ENCODE measurements at places on chromosomes 4 and X.

- DNase-seq = no peak
Observed at GRCh38 chrX:32421266-32421665, 790.1 kb downstream of the DMD start.

DNA sequence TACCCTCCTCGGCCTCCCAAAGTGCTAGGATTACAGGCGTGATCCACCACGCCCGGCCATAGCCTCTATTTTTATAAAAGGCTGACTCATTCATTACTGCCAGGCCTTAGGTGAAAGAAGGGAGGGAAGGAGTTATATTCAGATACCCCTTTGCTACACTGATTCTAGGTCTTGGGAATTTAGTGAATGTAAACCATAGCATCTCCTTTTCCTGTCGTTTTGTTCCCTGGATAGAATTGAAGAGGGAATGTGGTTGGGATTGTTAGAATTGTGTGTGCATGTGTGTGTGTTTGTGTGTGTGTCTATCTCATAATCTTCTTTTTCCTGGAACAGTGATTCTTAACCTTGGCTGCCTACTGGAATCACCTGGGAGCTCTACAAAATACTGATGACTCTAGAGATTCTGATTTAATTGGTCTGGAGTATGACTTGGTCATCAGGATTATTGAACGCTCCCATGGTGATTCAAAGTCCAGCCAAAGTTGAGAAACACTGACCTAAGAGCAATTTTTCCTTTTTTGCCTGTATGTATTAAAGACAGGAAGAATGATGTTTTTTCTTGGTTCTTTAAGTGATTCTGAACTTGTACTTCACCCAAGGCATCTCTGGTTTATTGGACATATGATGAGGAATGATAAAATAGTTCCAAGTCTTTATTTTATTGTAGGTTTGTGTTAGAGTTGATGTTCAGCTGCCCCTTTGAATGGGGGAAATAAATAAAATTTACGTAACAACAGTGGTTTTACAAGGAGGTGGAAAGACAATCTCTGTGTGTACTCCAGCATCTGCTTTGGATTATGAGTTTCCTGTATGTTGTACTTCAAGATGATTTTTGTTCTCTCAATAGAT lies 37.0 kb downstream of the NAP1L5 start:
- DNase-seq = no peak

DNA sequence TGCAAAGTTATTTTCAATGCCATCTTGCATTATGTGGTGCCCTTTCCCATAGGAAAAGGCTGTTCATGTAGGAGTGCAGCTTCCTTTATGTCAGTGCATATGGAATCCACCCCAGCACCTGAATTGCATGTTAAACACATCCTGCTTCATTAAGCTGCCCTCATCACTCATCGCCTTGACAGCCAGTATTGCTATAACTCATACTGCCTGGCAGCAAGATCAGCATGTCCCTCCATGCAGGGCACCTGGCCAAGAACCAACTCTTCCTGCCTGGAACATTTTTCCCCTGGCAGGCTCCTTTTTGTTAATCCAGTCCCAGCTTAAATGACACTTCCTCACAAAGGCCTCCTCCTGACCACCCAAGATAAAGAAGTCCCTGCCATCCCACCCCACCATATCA lies 23.5 kb upstream of the CA5B start:
- no peak for DNase-seq

DNA sequence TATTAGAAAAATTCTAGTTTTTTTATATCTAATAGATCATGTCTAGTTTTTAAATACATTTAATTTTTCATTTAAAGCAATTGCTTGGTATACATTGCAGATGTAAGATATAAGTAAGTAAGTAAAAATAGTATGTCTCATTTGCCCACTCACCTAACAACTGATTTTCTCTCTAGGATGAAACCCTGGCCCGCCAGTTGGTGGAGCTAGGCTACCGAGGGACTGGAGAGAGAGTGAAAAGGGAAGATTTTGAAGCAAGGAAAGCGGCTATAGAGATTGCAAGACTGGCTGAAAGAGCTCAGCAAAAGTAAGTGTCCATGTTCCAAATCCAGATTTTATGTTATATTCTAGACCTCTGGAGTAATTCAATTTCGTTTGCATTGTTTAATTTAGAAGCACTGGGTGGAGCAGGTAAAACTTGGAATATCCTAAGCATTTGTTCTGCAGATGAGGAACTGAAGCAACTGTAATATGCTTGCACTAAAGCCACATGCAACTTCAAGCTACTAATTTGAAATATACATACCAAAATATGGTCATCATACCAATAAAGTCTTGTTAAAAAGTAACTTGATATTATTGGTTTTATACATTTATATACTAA lies 27.1 kb downstream of the CFAP299 start:
- peak; percentile 73 for DNase-seq

DNA sequence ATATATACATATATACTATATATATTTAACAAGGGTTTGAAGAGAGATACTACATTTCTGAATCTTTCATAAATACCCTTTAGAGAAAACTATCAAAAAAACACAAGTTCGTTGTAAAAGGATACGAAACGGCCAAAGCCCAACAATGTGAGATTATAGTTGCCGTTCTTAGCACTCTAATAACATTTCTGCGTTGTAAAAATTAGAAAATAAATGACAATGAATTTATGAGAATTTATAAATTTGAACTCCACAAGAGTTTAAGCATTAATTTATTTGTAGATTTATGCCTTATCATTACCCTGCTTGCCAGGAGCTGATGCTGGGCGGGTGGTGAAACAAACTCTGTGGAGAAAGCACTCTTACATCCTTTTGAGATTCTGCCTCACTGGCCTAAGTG lies 1.1 kb downstream of the WDR17 start:
- no peak for DNase-seq

- no peak for DNase-seq
Observed at GRCh38 chr4:114535725-114536124, 62.9 kb upstream of the UGT8 start.

DNA sequence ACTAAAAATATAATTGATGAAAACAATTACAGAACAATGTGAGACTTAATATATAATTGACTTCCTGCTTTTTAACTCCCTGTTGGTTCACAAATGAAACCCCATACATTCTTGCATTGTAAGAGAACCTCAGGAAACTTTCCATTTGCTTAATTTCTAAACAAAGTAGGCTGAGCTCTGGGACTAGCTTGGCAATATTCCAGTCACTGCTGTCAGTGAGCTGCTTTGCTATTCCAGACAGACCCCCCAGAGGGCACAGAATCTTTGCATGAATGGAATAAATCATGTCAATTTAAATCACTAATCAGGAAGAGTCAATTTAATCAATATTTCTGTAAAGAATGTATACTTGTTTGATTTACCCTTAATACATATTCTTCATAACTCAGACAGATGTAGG lies 110.6 kb downstream of the NEXMIF start:
- DNase-seq = no peak

- DNase-seq = no peak
Observed at GRCh38 chr4:531076-531475, 32.1 kb downstream of the PIGG start.

GRCh38 chr4:150305995-150306394 lies 227.8 kb downstream of the DCLK2 start:
- DNase-seq = peak; percentile 54

- no peak for DNase-seq
Observed at GRCh38 chr4:915041-915474, 17.1 kb downstream of the GAK start.

DNA sequence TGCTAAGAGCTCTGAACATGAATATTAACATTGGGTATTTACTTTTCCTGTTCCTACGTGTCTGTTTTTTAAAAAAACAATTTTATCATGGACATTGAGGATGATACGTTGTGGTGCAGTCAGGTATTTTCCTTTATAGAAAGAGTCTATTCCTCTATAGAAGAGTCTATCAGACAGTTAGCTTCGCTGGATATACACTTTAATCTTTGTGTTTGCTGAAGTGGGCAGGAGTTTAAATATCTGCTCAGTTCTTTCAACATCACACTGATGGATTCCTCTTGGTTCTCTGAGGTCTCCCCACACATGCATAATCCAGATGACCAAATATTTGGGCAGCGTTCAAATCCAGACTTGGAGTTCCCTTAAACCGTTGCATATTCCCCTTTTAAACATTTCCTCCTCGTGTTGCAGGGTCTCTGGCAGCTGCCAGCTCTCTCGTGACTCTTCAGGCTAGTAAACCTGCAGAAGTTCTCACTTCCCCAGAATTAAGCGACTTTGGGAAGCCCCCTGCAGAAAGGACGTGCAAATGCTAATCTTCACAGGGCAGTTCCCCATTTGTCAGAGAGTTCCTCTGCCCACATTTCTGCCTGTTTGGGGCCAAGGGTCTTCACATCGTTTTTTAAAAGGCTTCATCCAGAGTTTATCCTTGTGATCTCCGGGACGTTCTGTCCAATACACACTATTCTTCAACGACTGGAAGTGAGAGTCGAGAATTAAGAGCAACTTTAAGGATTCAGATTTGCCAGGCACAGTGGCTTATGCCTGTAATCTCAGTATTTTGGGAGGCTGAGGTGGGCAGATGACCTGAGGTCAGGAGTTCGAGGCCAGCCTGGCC lies 20.5 kb upstream of the DHRSX start:
- no peak for DNase-seq

DNA sequence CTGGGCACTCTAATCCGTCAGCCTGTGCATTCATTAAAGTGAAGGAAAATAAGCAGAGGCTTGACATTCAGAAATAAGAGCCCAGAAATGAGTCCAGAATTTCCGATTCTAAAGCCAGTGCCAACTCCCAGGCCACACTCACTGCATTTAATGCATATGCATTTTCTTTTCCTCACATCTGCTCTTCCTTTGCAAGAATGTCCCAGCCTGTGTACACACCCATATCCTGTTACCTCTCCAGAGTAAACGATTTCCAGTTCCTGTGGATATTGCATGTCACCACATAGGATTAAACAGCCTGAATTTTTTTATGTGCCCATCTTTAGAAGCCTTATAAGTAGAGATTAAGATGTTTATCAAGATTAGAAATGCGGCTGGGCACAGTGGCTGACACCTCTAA lies 27.5 kb downstream of the ARX start:
- no peak for DNase-seq

GRCh38 chr4:7285244-7286094 lies 93.1 kb downstream of the SORCS2 start:
- no peak for DNase-seq

GRCh38 chr4:92501456-92501855 lies 197.7 kb downstream of the GRID2 start:
- DNase-seq = no peak

DNA sequence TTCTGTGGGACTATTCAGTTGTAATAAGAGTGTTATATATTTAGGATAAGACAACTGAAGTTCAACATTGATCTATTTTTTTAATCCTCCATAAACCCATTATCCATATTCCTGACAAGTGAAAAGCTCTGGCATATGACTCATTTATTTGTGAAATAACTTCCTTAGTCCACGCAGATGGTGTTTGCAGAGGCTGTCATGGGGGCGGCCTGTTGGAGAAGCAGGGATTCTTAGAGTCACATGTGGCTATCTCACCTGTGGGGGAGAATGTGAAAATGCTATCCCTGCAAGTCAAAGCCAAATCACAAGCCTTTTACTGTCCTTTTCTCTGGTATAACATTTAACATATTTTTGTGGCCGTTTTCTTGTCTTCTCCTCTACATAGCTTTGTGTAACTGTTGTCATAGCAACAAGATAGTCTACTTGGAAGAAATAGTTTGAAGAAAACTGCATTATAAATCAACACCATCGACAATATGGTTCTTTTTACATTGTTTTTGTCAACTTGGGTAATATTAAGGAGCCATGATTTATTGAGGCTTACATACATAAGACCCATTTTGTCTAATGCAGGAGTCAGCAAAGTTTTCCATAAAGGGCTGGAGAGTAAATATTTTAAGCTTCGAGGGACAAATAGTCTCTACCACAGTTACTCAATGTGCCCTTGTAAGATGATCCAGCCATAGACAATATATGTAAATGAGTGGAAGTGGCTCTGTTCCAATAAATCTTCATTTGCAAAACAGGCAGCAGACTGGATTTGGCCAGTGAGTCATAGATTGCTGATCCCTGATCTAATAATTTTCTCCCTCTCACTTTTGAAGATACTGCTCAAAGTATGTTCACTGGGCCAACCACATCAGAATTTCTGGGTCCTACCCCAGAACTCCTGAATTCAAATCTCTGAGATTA lies 395.0 kb downstream of the DTHD1 start:
- no peak for DNase-seq

GRCh38 chr4:158316264-158316663 lies 106.0 kb downstream of the TMEM144 start:
- no peak for DNase-seq

- no peak for DNase-seq
Observed at GRCh38 chr4:184460499-184461285, 13.7 kb downstream of the IRF2 start.

DNA sequence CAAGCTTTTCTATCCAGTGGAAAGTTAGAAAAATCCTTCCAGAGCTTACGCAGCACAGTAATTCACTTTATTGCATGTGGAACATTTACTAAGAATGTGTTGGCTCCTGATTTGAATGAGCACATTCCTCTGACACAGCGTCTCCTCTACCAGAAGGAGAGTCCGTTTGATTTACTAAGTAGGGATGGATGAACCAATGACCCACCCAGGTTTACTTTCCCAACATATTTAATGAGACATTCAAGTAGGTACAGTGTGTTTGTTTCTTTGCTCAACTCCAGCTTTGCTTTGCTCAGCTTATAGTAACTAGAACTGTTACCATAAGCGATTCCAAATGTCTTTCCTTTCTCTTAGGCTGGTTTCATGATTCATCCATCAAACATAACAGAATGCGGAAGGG lies 161.7 kb downstream of the SMARCA1 start:
- DNase-seq = no peak

DNA sequence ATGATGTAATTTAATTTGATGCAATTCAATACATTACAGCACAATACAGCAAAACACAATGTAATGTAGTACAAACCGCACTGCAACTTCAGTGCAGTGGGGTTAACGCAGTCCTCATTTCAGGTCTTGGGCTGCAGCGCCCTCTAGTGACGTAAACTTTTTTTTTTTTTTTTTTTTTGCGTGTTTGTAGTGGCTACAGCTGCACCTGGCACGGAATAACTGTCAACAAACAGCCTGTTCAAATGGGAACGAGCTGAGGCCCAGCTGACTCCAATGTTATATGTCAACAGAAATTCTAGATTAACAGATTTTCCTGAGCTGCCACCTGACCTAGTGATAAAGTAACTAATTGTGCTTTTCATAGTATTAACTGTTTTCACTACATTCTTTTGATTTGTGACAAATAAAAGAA lies 33.5 kb upstream of the RASSF6 start:
- DNase-seq = peak; percentile 56

- DNase-seq = peak; percentile 53
Observed at GRCh38 chrX:70554081-70554480, 109.4 kb downstream of the DLG3 start.

GRCh38 chr4:118948545-118949144 lies 60.0 kb downstream of the SYNPO2 start:
- DNase-seq = peak; percentile 6

GRCh38 chr4:120225527-120225926 lies 158.9 kb upstream of the MAD2L1 start:
- DNase-seq = no peak

- no peak for DNase-seq
Observed at GRCh38 chrX:40539214-40540142, 41.3 kb upstream of the ATP6AP2 start.

- DNase-seq = no peak
Observed at GRCh38 chrX:39222346-39223113, 421.3 kb downstream of the MID1IP1 start.

Measured in RKO (cell line).